LHCN-M2 (cell line): ENCODE measurements at places on chromosomes 1 and 21. TPM values are rescaled to one million over a fixed set of nuclear protein-coding genes. Genes with fewer than 3 reads are reported as not detected.

DNA sequence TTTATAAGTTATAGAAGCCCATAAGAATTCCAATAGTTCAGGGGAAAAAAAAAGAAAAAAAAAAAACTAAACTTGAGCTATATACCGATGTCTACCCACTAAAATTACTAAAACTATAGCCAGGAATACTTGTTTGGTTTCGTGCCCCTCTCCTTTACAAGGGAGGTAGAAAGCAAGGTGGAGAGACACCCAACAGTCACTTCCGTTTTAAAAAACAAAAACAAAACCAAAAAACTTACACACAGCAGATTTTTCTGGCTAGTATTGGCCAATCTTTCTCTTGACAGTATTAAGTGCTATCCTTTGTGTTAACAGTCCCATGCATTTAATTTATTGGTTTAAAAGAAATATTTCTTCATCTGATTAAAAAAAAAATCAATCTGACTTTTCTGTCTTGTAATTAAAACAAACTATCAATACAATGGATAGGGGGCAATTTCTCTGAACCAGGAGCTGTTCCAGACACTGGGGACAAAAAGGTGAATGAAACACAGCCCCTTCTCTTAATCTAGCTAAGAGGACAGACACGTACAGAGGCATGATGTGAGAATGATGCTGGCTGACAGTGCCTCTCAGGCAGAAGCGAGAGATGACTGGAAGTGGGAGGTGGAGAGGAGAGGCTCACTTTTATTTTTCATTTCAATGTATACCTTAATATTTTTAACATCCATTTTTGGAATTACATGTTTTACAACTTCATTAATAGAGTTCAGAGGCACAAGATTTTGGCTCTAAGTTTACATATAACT is 214.8 kb downstream of the RERE start:
- DNase-seq = no peak

DNA sequence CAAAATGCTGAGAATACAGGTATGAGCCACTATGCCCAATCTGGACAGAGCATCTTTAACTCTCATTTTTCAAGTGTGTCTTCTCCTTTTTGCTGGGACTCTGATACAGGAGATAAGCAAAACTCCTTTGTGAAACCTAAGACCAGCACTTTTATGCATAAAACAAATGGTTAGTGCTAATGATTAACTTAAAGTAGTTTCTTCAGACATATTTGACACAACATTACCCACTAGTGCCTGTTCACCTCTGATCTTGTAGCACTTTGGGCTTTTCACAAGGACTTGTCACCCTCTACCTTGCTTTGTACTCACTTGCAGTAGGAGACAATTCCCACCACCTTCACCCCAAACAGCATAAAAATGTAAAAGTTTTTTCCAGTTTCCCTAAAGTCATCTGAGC is 216.3 kb downstream of the RGS7 start:
- no peak for DNase-seq

Gene ZNF683
- total RNA-seq = not detected in 2 replicates

Gene ADGRB2
- 20.5 and 22.6 TPM in 2 replicates for total RNA-seq

GRCh38 chr21:44568667-44569556 is 4.6 kb upstream of the KRTAP10-4 start:
- no peak for DNase-seq

DNA sequence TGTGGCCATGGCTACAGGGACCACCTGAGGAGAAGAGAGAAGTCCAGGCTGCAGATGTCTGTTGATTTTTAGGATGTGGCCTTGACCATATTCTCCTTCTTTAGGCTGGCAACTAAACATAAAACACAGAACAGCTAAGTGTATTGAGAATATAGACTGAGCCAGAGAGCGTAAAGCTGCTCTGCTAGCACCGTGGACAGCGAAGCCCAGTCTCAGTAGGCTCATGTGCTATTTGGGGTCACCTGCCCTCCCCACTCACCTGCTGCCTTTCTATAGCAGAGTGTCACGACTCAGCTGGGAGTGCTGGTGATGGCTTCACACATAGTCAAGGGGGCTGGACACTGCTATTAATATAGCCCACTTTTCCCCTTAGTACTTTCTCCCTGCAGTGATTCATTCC is 278.5 kb downstream of the KCNH1 start:
- no peak for DNase-seq

Gene CD1C
- not detected in 2 replicates for total RNA-seq

DNA sequence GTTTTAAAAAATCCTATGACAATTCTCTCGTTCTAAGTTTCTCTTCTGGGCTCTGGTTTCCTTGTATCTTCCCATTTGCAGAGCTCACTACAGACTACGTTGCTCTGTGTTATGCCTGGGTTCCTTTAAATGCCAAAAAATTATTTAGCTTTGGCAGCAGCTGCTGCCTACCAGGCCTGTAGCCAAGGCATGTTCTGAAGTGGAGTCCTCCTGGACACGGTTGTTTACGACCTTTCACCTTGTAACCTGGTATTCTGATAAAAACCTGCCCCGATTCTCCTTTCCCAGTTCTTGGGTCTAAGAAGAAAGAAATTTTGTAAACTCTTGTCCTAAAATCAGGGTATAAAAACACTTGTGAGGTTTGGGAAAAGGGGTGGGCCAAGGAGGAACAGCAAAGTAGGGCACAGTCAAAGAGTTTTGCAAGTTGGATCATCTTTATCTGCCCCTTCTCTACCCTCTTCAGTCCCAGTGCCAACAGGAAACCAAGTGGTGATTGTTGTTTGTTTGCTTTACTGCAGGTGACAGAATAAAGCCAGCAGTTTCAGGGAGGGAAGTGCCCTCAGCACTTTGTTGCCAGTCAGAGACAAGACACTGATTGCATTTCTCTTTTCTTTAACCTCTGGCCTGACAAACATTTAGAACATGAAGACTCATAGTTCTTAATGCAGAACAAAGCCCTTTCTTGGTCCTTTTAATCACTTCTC is 3.1 kb upstream of the TXNIP start:
- peak; percentile 41 for DNase-seq

Gene SPSB1
- total RNA-seq = 28.9 and 34.0 TPM in 2 replicates

DNA sequence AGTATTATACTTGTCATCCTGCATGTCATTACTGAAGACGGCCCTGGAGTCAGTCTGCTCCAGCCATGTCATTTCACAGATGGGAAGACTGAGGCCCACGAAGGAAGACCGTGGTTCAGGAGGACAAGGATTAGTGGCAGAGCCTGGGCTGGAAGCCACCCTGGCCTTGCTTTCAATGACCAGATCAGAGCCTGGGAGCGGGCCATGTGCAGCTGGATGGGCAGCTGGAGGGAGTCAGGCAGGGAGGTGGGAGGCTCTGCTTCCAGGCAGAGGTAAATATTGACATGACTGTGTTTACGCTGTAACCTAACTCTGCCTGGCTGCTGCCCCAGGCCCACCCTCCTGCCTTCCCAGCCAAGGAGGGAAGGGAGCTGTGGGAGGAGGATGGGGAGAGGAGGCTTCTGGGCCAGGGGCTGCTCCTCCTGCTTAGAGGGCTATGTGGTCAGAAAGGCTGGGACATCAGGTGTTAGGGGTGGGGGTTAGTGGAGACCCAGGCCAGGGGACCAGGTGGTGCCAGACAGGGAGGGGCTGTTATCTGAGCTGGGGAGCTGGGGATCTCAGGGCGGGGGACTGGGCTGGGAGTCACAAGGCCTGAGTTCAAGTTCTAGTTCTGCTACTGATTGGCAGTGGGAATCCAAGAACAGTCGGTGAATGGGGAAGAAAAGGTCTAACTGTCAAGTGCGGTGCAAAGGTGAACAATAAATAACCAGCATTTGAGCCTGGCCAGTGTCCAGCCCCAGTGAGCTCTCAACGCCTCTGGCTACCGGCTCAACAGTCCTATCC is 48.5 kb upstream of the ECE1 start:
- no peak for DNase-seq

- no peak for DNase-seq
Observed at GRCh38 chr1:244844155-244845121, 9.0 kb downstream of the COX20 start.

DNA sequence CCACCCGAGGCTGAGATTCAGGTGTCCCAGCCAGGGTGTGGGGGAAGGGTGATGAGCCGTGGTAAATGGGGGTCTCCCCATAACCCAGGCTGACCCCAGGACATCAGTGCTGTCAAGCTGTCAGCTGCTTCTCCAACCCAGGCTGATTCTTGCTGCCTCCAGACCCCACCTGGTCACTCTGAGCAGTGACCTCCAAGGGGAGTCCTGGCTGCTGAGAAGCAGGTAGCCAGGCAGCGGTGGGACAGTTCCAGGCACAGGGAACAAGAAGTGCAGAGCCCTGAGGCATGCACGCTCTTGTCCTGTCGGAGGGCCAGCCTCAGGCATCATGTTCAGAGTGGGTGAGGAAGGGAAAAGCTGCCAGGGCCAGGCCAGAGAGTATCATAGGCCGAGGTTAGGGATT is 1.1 kb downstream of the ESPN start:
- DNase-seq = no peak

DNA sequence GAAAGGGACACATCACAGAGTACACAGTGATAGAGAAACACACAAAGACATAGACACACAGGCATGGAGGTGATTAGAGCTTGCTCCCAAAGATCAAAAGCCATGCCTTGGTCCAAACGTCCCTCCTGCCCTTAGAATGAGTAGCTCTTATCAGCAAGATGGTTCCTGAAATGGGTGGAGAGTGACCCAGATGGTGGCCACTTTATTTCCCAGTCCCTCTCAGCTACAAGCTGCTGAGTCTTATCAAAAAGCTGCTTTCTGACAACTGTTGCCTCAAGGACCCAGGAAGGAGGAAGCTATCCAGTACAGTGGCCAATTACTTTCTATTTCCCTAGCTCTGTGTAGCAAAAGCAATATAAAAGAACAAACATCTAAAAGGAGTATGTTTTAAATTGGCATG is 7.7 kb upstream of the CLCA1 start:
- no peak for DNase-seq

DNA sequence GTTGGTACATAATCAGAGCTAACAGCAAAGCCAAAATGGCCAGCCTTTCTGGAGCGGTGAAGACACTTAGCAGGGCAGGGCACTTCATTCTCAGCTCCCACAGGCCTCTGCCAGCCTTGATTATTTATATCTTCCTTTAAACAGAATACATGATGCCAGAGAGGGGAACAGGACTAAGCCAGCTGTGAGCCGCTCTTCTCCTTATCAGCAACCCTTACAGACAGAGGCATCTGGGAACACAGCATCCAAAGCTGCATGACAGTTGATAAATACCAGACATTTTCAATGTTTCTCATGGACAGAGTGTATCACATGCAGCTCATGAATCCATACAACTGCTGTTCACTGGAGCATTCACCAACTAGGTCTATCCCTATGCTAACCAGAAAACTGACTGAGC is 29.1 kb downstream of the DNAJC11 start:
- DNase-seq = no peak

DNA sequence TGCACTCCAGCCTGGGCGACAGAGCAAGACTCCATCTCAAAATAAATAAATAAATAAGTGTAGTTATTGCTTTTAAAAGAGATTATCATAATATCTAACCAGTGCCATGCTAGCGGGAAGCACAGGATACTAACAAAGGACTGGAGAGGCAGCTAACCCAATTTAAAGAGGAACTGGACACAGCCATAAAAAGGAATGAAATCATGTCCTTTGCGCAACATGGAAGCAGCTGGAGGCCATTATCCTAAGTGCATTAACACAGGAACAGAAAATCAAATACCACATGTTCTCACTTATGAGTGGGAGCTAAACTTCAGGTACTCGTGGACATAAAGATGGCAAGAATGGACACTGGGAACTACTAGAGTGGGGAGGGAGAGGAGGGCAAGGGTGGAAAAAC is 54.9 kb downstream of the TM2D1 start:
- peak; percentile 3 for DNase-seq

- DNase-seq = no peak
Observed at GRCh38 chr1:6417961-6418667, 1.6 kb downstream of the HES2 start.

Gene LCE1E
- not detected in 2 replicates for total RNA-seq

DNA sequence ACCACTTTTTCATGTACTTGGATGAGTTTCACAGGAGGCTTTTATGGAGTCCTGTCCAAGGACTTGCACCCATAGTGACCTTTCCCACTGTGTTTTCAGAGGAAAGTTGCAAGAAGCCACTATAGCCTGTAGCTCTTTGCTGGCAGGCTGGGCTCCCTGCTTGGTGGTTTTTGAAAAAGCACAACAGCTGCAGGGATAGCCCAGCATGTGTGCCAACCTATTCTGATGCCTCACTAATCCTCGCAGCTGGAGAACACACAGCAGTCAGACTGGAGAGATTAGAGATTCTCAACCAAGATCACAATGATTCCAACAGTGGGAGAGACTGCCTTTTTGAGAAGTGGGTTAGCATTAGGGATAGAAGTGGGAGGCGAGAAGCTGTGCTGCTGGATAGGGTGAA is 24.1 kb upstream of the ARHGEF11 start:
- peak; percentile 95 for DNase-seq

- peak; percentile 83 for DNase-seq
Observed at GRCh38 chr1:67880056-67880601, 46.9 kb upstream of the GNG12 start.

- DNase-seq = no peak
Observed at GRCh38 chr1:46592823-46593222, 11.2 kb downstream of the MKNK1 start.

DNA sequence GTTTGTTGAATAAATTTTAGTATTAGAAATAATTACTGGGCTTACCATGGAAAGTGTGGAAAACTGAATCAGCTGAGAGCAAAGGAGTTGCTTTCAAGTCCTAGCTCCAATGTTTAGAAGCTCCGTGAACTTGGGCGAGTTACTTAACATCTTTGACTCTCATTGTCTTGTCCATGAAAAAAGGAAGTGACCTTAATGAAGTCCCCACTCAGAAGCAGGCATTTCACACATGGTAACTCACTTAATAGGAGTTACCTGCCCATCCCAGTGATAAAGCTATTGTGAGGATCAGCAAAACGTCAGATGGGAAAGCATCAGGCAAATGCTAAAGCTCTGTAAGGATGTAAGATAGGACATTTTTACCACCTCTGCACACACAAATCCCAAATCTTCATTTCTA is 34.0 kb upstream of the GADD45A start:
- no peak for DNase-seq

Gene ZYG11A
- 0.13 and 0.17 TPM in 2 replicates for total RNA-seq

GRCh38 chr1:159918352-159919200 is 6.7 kb downstream of the TAGLN2 start:
- DNase-seq = peak; percentile 79

- DNase-seq = peak; percentile 38
Observed at GRCh38 chr1:156504438-156504813, 3.9 kb upstream of the MEF2D start.

GRCh38 chr1:222697203-222697602 is 15.1 kb downstream of the AIDA start:
- DNase-seq = no peak

Gene MTARC2
- 0.17 and 1.5 TPM in 2 replicates for total RNA-seq

DNA sequence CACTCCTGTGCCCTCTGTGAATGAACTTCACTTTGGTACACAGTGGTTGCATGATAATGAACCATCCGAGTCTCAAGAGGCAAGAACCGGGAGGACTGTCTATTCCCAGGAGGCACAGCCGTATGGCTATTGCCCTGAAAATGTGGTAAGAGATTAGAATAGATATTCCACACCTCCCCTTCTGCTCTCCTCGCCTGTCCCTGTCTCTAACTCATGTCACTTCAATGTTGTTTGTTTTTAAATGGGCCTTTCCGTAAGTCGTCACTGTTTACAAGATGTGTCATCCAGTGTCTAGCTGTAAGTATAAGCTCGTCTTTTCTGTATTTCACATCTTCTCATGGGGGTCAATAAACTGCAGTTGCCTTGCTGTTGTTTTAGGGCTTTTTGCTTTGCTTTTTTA is 122.2 kb downstream of the PATJ start:
- no peak for DNase-seq

Gene CFHR5
- not detected in 2 replicates for total RNA-seq
